Activated CD8-positive, alpha-beta T cell treated with anti-CD3 and anti-CD28 coated beads for 36 hours (primary cell): ENCODE measurements at places on chromosomes 2 and 18.

DNA sequence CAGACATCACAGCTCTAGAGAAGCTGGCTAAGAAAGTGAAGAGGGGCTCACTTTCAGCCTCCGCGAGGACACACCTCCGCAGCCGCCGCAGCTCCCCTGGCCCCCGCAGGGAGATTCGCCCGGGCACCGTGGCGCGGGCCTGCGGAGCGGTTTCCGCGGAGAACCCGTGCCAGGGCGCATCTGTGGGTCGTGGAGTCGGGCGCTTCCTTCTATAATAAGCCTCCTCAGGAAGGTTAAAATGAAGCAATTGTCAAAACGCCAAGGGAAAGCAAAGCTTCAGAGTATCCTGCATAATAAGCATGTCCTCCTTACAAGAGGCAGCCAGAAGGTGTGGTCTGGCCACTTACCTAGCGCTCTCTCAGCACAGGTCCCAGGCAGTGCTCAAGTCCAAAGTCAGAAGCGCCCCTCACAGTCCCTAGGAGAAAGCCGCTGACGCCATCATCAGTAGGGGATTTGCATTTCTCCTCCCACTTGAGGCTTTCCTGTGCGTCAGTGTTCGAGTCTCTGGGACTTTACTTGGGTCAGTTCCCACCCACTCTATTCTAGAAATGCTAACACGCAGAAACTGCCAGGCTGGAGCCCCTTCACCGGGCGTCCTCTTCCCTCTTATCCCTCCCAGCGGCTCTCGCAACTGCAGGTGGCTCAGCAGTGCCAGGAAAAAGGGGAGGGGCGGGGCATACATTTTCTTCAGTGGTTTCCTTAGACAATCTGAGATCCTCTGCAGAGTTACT is at the start of gene STAT4:
TSS of gene STAT4 (minus strand) at position 395 of the 731 bp plus-strand sequence. CDS start 2,791 bp downstream, outside the sequence.
- DNase-seq = peak; percentile 96

GRCh38 chr2:127324635-127325034 is 30.7 kb upstream of the ERCC3 start:
- DNase-seq = no peak

DNA sequence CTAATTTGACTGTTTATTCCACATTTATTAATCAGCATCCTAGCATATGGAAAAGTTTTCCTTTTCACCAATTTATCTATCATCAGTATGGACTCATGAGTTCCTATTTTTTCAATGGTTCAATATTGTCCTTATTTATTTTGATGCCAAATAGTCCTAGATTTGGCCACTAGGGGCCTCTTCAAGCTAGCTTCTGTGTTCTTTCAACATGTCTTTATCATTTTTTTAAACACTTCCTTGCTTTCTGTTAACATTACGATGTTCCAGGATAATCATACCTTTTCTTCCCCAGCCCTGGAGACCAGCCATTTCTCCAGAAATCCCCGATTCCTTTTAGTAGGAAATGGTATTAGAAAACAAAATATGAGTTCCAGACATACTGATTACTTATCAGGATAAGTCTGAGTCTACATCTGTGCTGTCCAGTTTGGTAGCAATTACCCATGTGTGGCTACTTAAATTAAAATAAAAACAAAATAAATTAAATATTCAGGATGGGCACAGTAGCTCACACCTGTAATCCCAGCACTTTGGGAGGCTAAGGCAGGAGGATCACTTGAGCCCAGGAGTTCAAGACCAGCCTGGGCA is 70.6 kb downstream of the RPE start:
- DNase-seq = peak; percentile 15

GRCh38 chr2:230781130-230781797 is 68.6 kb downstream of the CAB39 start:
- peak; percentile 78 for DNase-seq

GRCh38 chr2:44932079-44932478 is 9.4 kb upstream of the SIX3 start:
- DNase-seq = no peak

- no peak for DNase-seq
These were observed 506.6 kb downstream of the NR4A2 start for GRCh38 chr2:155825876-155826275.

DNA sequence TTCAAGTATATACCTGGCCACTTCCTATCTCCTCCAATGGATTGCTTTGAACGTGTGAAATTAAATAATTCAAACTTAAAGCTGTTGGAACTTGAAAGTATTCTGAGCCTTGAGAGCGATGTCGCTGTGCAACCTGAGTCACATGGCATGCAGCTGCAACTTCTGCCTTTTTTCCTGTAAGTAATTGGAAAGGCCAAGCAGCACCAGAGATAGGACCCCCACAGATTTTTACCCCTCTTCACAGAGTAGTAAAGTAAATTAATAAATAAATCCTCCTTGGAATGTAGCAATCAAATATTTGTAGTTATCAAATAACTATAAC is 3.2 kb upstream of the RNF149 start:
- DNase-seq = no peak

GRCh38 chr2:182639971-182640370 is 76.1 kb upstream of the DNAJC10 start:
- no peak for DNase-seq

- no peak for DNase-seq
These were observed 222.7 kb downstream of the CDH2 start for GRCh38 chr18:27954226-27954625.

GRCh38 chr2:112047537-112048235 is 7.4 kb upstream of the TMEM87B start:
- DNase-seq = no peak

DNA sequence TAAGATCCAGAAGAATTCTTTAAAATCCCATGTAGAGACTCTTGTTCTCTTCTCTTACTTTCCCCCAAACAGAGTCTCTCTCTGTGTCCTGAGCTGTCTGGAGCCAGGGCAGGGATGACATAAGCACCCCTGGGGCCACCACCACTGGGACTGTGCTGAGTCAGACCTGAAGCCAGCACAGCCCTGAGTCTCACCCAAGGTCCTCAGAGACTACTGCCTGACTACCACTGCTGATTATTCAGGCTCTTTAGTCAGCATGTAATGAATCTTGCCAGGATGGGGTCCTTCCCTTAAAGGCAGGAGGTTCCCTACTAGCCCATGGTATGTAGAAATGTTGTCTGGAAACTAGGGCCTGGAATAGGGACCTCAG is 34.9 kb upstream of the DYNC1I2 start:
- DNase-seq = no peak

GRCh38 chr2:234343372-234343771 is 153.5 kb downstream of the ARL4C start:
- DNase-seq = no peak

GRCh38 chr2:223908304-223908998 is 36.7 kb downstream of the WDFY1 start:
- DNase-seq = no peak

DNA sequence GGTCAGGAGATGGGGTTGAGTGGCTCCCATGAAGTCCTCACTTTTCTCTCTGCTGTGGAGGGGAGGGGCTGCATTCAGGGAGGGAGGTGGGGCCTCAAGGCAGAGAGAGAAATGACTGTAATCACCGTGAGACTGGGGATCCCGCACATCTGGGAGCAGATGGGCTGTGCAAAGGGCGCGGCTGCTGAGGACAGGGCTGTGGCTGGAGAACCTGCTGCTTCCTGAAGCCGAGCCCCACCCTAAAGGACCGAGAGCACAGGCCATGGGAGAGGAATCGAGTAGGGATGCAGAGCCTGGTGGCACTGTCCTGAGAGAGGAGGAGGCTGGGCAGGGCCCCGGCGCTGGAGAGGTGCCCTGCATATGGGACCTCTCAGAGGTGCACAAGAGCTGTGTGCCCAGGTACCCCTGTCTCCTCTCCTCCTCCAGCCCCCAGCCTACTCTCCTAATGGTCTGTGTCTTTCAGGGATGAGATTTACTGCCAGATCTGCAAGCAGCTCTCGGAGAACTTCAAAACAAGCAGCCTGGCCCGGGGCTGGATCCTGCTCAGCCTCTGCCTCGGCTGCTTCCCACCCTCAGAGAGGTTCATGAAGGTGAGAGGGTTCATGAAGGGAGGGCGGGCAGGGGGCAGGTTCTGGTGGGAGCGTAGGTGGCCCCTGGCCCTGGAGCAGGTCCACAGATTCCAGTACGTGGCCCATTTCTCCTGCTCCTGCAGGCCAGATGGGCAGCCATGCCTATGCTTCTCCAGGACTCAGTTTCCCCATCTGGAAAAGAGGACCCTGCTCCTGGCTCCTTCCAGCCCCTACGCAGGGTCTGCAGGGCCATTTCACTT is 25.9 kb upstream of the GPR17 start:
- DNase-seq = no peak

GRCh38 chr2:171655586-171655985 is 31.7 kb upstream of the DYNC1I2 start:
- DNase-seq = no peak
